Glomerular endothelial cell (primary cell): ENCODE measurements at places on chromosomes 4 and X. TPM values are rescaled to one million over a fixed set of nuclear protein-coding genes. Genes with fewer than 3 reads are reported as not detected.

Gene GPAT3
- 1.4 and 4.0 TPM in 2 replicates for total RNA-seq

Gene TMEM47
- 25.0 and 25.2 TPM in 2 replicates for total RNA-seq

Gene CLDN22
- not detected in 2 replicates for total RNA-seq

Gene ATP1B4
- total RNA-seq = not detected in 2 replicates

Gene POLN
- 1.6 and 2.1 TPM in 2 replicates for total RNA-seq

Gene MUC7
- total RNA-seq = not detected in 2 replicates

Gene PI4K2B
- total RNA-seq = 14.7 and 18.1 TPM in 2 replicates

Gene CDX4
- total RNA-seq = not detected in 2 replicates

Gene DOK7
- not detected in 2 replicates for total RNA-seq

Gene SH3D19
- 73.4 and 79.8 TPM in 2 replicates for total RNA-seq

DNA sequence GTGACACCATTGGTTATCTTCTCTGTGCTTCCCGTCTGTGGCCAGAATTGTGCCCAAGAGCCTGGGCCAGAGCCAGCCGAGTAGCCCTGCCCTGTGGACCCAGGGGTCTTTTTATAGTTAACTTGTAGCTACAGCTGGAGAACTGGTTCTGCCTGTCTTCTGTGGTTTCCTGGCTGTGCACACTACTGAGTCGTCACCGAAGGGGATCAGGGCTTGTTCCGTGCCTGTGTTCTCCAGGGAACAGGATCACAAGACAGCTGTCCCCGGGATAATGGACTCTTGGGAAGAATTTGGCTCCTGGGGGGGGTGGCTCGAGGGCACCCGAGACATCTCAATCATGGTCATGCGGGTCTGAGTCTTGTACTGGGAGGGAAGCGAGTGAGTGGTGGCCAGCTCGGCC lies 22.1 kb upstream of the OPN1LW start:
- DNase-seq = no peak

- no peak for DNase-seq
These were observed 3.8 kb downstream of the GABRE start for GRCh38 chrX:151970661-151971060.

GRCh38 chr4:95506264-95506663 lies 42.5 kb downstream of the UNC5C start:
- DNase-seq = no peak

- DNase-seq = no peak
These were observed 120.3 kb downstream of the MAD2L1 start for GRCh38 chr4:119946359-119946758.

- no peak for DNase-seq
These were observed 16.0 kb downstream of the XK start for GRCh38 chrX:37701588-37701987.

DNA sequence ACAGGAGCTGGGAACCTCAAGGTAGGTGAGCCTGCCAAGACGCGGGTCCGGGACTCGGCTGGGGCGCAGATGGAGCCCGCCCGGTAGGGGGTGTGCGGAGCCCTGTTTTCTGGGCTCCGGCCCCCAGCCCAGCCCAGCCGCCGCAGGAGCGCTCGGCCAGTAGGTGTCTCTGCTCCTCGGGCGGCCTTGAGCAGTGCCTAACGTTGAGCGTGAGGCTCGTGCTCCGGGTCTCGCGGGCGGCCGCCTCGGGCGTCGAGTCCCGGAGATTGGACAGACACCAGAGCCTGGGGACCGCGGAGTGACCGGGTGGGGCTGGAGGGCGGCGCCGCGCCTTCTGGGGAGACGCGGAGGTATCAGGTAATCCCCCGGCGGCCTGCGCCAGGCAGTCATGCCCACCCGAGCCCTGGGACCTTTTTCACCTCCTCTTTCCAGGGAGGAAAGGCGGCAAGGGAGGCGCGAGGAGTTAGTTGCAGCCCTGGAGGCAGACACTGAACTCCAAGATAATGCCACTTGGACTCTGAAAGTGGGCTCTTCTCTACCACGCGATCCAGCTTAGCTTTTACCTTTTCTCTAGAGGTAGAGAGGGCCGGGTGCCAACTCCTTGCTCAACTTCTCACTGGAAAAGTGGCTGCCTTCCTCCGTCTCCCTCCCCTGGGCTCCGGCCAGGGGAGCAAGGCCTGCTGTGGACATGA lies 14.5 kb upstream of the FGG start:
- DNase-seq = no peak

DNA sequence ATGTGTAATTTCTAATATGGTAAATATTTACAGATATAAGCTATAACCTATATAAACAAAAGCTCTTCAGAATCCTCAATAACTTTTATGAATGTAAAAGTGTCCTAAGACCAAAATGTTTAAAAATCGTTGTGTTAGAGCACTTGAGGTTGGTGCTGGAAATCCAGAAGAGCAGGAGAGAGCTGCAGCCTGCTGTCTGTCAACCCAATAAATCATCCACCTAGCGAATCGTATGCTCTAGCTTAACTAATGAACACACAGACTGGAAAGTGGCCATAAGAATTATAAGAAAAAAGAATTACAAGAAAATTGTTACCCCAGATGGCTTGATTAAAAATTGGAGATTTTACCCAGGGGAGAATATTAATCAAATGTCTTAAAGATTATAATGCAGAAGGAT lies 17.0 kb downstream of the CFAP97 start:
- no peak for DNase-seq

DNA sequence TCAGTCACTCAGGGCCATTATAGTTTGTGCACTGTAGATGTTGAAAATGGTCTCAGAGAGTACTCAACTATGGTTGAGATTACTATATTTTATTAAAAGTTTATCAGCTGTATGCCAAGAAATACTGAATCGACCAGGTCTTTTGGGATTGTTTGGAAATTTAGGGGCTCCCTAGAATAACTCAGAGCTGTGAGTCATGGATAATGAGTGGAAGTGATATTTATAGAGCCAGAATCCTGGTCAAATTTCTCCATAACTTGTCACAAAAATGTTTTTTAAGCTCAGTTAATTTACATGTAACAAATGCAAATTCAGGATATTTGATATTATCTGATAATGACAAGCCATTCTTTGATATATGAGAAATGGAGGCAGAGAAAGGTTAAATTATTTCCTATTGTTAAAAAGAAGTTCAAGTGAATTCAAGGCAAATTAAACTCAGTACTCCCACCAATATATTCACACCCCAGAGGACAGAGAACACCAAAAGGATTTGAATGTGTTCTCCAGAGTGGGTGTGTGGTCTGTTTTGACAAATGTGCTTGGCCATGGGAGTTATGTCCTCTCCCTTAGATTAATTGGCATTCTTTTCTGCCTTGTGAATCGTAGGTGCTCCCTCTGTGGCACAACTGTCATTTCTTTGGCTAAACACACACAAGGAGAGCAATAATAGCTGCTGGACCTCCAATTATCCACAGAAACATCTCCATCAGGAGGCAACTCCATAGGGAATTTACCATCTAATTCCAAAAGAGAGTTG lies 37.7 kb downstream of the ARHGAP24 start:
- DNase-seq = no peak

DNA sequence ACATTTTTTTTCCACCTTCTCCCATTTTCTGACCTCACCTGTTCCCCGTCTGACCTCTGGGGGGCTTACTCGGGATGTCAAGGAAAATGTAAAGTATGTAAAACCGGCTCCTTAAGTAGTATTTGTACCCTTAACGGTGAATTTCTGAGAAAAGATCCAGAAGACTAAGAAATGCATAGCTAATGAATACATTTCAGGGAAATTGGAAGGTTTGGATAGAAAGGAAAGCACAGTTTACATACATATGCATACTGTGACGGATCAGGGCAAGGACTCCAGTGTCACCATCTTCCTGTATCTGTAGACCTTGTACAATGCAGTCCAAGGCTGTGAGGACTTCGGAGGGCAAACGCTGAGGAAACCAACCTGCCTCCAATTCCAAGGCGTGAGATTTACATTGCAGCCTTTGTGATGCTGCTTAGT lies 2185.9 kb upstream of the TENM3 start:
- no peak for DNase-seq

DNA sequence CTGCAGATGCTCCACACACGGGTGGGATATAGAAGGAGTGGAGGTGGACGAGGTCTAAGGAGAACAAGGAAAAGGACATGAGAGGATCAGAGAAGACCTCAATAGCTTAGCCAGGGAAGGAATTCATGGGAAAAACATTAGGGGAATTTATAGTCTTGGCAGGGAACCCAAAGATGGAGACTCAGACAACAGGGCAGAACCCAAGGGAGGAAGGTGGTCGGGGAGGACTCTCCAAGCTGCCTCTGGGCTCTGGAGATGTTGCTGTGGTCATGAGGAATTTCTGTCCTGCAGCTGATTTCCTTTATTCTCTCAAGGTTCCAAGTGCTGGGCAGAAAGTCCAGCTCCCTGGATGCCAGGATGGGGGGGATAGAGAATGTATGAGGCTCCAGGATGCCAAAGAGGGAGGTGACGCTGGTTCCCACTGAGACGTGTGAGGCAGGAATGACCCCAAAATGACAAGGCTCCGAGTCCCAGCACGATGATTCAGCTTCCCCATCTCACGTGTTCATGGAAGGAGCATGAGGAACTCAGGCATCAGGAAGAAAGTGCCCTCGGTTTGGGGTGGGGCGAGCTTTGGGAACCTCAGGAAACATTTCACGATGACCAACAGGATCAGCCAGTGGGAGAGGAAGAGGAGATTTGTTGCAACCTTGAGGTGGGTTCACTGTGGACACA lies 57.0 kb upstream of the PPP2R3B start:
- DNase-seq = no peak

GRCh38 chr4:15714646-15715435 lies 12.0 kb downstream of the BST1 start:
- no peak for DNase-seq

- DNase-seq = no peak
These were observed 4.2 kb downstream of the LETM1 start for GRCh38 chr4:1851575-1852410.

- no peak for DNase-seq
These were observed 24.5 kb upstream of the GPR78 start for GRCh38 chr4:8555716-8556115.

GRCh38 chr4:13344216-13344615 lies 139.9 kb downstream of the RAB28 start:
- DNase-seq = no peak

GRCh38 chrX:13128104-13128503 lies 83.7 kb upstream of the FAM9C start:
- no peak for DNase-seq

DNA sequence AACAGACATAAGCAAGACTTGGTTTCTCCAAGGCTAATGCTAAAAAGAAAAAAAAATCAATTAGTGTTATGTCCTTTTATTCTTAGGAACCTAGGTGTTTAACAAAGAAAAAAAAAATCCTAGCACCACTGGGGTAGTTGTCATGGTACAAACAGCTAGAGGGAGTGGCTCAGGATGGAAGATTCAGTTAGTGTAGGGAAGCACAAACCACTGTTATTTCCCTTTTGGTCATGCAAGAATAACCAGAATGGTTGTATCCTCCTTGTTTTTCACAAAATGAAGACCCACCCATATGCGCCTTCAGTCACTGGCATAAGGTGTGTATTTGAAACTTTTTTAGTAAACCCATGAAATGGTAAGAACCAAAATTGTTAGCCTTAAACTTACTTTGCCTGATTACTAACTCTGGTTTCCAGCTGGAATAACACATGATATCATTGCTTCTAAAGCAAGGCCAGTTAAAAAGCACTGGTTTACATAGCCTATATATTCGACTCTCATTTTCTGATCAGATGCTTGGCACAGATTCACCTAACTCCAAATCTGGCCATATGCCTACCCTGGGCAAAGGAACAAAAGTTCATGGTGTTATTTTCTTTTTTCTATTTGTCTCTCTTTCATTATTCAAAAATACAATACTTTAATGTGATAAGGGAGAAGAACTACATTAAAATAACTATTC lies 132.6 kb downstream of the SCFD2 start:
- no peak for DNase-seq

DNA sequence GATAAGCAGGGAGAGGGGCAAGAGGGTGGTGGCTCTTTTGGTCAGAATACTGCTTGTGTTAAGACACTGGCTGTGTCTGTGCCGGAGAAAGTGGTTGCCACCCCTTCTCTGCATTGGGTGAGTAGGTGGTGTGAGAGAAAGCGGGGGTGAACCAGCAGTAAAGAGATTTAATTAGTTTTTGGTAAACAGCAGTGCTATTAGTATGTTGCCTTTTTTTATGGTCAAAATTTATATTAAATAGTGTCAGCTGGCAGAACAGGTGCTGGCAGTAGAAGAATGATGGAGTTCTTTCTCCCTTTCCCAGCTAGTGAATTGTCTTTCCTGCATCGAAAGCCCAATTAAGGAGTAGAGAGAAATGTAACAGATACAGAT lies 181.6 kb downstream of the LARP7 start:
- DNase-seq = no peak
